ENCODE measurements at places on chromosomes 7 and 10.

- no peak for DNase-seq
These were observed 231.3 kb upstream of the KLF6 start for GRCh38 chr10:4016214-4016740.

DNA sequence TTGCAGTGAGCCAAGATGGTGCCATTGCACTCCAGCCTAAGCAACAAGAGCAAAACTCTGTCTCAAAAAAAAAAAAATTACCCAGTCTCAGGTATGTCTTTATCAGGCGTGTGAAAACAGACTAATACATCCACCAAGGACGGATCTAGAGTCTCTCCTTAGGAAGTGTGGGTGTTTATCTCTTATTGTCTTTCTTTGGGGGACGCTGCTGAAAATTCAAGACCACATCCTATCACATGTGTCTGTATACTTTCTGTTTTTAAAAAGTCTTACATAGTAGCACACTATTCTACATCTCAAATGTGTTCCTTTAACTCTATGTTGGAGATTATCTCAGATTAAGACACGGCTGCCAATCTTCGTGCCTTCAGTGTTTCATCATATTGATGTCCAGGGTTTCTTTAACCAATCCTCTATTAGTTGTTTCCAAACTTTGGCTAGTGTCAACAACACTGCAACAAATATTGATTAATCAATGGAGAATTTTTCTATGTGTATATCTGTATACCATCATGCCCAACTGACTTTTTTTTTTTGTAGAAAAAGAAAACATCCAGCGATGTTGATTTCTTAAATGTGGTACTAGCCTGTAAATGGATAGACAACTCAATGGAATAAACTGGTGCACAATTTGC lies 92.3 kb upstream of the KDM7A start:
- DNase-seq, result no peak

DNA sequence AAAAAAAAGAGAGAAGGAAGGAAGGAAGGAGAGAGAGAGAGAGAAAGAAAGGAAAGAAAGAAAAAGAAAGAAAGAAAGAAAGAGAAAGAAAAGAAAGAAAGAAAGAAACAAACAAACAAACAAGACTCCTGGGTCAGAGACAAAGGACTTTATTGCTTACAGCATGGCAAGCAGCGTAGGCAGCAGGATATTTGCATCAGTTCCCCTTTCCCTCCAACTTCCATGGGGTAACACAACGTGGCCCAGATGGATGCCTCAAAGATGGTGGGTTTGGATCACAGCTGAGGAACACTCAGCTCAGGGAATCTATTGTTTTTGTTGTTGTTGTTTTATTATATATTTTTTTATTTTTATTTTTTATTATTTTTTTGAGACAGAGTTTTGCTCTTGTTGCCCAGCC lies 128.5 kb upstream of the VKORC1L1 start:
- DNase-seq, result peak; percentile 38

- DNase-seq, result no peak
These were observed 62.8 kb downstream of the SH3PXD2A start for GRCh38 chr10:103792547-103792946.

DNA sequence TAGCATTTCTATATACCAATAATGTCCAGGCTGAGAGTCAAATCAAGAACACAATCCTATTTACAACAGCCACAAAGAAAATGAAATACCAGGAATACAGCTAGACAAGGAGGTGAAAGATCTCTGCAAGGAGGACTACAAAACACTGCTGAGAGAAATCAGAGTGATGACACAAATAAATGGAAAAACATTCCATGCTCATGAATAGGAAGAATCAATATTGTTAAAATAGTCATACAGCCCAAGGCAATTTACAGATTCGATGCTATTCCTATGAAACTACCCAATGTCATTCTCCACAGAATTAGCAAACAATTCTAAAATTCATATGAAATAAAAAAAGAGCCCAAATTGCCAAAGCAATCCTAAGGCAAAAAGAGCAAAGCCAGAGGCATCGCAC lies 116.8 kb upstream of the ZNF32 start:
- DNase-seq, result no peak

DNA sequence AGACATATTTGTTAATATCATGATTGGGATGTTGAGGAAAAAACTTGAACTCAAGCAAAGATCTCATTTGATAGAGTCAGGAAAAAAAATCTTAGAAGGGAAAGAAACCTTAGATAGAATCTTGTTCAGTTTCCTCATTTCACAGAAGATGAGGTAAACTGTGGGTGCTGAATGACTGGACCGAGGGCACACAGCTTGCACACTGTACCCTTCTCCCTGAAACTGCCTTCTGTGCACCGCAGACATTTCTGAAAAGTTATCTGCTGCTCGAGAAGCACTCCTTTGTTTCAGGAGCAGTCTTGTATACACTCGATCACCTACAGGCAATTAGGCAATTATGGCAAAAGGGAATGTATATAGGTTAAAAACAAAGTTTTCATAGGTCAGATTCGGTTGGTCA lies 167.4 kb downstream of the SKAP2 start:
- no peak for DNase-seq

- DNase-seq, result no peak
These were observed 8.7 kb upstream of the BAZ1B start for GRCh38 chr7:73530800-73531199.

GRCh38 chr10:87846023-87846422 lies 17.3 kb downstream of the KLLN start:
- DNase-seq, result no peak

DNA sequence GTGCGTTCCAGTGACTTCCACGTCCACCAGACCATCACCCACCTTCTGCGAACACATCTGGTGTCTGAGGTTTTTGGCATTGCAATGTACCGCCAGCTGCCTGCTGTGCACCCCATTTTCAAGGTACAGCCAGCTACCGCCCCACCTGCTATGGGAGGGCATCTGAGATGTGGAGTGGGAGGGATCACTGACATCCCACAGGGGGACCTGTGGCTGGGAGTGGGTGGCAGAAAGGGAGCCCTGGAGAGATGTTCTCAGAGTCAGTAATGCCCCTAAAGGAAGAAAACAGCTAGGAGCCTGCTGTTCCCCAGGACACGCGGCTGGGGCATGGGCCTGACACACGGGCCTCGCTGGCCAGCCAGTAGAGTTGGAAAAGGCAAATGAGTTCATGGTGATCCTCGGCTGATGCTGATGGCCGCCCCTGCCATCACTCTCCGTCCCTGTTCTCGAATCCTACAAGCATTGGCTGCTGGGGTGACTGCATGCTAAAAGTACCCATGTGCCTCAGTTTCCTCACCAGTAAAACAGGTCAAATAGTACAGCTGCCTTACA lies 66.6 kb downstream of the ALOX5 start:
- no peak for DNase-seq

DNA sequence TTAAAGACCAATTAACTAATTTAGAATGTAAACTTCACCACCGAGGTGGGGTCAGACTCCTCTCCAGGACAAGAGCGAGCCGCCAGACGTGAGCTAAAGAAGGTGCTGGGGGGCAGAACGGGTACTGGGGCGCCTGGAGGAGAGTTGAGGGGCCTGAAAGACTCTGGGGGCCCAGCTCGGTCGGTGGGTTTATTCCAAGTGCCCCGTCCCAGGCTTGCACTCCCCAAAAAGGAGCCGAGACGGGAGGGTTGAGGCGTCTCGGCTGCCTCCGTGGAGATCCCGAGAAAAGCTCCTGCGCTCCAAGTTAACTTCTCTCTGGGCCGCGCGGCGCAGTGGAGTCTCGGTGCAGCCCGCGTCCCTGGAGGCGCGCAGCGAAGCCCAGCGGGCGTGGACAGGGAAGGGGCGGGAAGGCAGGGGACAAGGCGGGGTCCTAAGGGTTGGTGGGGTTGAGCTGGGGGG lies 553.3 kb downstream of the TFEC start:
- DNase-seq, result no peak

DNA sequence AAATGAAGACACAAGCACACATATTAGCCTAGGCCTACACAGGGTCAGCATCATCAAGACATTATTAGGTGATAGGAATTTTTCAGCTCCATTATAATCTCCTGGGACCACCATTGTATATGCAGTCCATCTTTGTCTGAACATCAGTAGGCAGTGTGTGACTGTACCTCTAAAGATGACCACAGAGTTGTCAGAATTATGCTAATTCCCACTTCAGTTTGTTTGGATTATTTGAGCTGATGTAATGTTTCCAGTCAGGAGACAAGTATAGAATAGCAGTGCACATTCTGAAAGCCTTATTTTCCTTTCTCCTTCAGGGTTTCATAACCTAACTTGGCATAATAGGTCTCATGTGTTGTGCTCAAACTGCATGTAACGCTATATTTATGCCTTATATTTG lies 306.4 kb downstream of the NXPH1 start:
- no peak for DNase-seq

GRCh38 chr7:41554481-41554880 lies 148.4 kb downstream of the INHBA start:
- DNase-seq, result no peak

- no peak for DNase-seq
These were observed 88.1 kb downstream of the SEPTIN14 start for GRCh38 chr7:55774327-55775050.

DNA sequence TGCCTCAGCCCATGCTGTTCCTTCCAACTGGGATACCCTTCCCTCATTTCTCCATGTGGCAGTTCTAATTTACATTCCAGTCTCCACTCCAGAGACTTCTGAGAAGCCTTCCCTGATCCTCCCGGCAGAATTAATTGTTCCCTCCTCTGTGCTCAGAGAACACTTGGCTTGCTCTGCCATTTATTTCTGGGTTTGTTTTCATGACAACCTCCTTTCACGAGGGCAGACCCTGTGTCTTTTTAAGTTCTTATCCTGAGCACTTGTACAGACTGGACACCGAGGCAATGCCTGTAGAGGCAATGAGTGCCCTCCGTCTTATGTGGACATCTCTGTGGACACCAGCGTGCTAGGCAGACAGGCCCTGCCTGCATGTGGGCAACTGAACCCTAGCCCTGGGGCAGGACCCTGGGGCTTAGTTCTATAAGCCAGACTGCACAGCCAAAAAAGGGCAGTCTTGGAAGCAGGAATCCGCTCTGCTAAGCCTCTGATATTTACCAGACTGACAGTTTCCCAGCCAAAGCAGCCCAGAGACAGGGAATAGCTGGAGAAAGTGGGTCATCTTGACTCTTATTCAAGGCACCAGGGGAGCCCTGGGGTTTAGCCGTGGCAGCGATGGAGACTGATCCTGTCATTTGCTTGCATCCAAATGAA lies 474.0 kb downstream of the RPS24 start:
- DNase-seq, result no peak

DNA sequence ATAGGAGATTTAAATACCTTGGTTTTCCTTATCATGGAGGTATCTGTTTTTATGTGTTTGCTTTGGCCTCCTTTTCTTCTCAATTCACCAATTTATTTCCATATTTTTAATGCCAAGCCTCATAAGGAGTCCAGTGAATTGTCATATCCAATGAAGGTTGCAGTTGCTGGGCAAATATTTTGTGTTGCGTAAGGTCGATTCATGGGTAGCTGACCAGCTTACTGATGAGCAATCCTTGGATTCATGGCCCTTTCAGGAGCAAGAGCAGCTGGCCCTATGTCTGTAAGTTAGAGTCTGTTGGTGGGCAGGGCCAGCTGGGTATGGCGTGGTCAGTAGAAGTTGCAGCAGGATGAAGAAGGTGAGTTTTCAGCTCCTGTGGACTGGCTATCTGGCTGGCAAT lies 182.9 kb downstream of the PFKFB3 start:
- peak; percentile 46 for DNase-seq

DNA sequence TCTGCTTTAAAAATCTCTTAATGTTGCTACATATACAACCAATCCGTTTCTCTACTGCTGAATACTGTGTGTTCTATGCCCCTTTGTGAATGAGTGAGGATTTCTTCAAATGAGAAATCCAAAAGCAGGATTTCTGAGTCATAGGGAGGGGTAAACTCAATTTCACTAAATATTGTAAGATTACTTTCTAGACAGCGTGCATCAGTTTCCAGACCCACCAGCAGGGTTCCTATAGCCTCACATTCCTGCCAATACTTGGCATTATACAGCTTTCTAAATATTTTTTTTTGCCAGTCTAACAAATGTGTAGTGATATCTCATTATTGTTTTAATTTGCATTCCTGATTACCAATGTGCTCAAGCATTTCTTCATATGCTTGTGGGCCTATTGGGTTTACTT lies 35.5 kb downstream of the GPR158 start:
- DNase-seq, result no peak

GRCh38 chr7:122038904-122039303 lies 105.1 kb downstream of the AASS start:
- no peak for DNase-seq

GRCh38 chr7:155198196-155198892 lies 99.3 kb upstream of the INSIG1 start:
- DNase-seq, result peak; percentile 66

- no peak for DNase-seq
These were observed 120.3 kb upstream of the GLCCI1 start for GRCh38 chr7:7848246-7848645.

DNA sequence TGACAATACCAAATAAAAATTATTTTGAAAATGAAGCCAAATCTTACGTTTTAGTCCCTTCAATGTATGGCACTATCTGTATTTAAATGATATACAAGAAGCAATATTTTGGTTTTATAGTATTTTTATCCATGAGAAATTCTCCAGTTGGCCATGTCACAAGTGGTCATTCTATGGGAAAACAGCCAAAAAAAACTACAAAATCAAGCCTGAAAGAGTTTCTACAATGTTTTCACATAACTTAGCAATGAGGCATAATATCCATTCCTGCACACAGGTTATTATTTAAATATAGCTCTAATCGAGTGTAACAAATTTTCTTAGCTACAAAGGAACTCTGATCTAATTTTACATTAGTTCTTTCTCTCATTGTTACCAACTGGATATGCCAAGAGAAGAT lies 5.4 kb downstream of the RAB11FIP2 start:
- no peak for DNase-seq

DNA sequence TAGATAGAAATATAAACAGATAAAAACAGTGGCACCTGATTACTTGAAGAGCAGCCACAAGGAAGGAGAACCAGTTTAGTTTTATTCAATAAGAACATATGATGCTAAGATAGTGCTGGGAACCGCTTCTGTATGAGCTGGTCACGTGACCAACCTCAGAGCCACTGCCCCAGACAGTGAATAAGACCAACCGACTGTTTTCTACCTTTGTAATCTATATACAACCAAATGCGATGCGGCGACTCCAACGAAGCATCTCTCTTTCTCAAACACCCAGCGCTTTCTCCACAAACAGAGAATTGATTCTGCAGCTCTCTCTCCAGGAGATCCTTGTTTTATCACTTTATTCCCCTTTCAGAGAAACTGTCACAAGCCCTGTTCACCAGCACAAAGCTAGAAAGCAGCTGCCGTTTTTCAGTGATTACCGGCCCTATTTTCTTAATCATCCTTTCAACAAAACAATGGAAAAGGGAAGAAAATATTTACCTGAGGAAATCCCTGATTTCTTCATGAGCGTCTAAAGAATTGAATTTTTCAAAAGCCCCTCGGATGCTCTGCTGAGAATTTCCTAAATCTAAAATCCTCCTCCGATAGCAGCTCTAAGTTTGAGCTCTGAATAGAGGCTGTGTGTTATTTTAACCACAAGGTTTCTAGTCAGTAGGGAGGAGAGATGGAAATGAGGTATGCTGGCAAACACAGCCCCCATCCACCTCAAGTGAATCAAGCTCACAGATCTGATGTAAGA lies 55.7 kb upstream of the JCAD start:
- no peak for DNase-seq

GRCh38 chr7:137390076-137390475 lies 46.5 kb upstream of the PTN start:
- no peak for DNase-seq

- DNase-seq, result no peak
These were observed 287.4 kb upstream of the SEMA3D start for GRCh38 chr7:85474234-85474633.

GRCh38 chr7:133797818-133798520 lies 329.2 kb upstream of the LRGUK start:
- DNase-seq, result no peak

Measured in inflammatory macrophage treated with lipopolysaccharide for 1 hour (primary cell).